ENCODE measurements at places on chromosomes 7 and 10.

DNA sequence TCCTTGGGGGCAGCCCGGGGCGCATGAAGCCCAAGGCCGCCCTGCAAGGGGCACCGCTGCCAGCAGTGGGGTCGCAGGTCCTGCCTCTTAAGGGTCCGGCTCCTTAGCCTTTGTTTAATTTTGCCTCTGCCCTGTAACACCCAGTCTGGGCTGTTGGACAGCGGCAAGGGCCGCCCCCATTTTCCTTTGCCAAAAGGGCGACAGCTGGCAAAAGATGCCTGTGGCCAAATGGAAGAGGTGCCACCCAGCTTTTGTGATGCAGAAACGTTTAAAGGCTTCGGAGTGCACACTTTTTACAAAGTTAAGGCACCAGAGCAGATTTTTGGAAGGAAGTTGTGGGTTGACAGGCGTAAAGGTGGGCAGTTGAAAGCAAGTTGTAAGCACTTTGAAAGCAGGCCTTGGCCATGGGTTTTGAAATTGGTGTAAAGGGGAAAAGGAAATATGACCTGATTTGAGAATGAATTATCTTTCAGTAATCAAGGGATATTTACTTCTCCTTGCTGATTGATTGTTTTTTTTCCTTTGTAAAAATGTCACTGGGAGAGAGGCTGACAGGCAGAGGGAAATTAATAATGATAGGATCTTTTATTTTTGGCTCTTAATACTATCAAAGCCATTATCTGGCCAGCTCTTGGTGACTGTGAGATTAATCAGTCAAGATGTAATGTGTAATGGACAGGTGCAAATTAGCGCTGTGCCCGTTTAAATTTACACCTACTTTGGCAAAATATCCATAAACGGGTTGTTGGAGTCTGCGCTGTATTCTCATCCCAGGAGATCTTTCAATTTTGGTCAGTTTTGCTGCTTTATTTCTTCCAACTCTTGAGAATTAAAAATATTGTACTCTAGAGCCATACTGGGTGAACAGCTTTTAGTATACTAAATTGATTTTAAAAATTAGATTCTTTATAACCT, 1.2 kb downstream of the CASD1 start:
- DNase-seq = peak; percentile 12

GRCh38 chr10:103502849-103503660, 9.6 kb downstream of the NEURL1 start:
- DNase-seq = no peak

- DNase-seq = no peak
Observed at GRCh38 chr10:7512487-7512886, 101.7 kb upstream of the SFMBT2 start.

DNA sequence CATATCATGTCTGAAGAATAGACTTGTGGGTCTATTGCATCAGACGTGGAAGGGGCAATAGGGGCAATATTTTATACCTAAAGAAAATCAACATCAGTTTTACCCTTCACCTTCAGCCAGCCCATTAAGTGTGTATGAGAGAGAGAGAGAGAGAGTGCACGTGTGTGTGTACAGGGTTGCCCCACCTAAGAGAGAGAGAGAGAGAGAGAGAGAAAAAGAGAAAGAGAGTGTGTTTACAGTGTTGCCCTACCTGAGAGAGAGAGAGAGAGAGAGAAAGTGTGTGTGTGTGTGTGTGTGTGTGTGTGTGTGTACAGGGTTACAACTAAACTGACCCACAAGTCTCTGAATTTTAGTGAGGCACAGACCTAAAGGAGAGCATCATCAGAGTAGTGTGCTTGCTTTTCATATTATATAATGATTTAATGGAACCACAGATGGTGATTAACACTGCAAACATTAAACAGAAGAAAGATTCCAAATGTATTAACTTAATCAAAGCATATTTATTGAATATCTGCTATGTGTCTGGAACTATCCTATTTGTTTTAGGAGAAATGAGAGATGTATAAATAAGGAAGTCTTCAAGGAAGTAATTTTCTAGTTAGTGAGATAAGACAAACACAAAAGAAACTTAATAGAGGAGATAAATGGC, 66.8 kb downstream of the CD36 start:
- no peak for DNase-seq

- no peak for DNase-seq
Observed at GRCh38 chr10:117140525-117140902, 2.4 kb upstream of the VAX1 start.

DNA sequence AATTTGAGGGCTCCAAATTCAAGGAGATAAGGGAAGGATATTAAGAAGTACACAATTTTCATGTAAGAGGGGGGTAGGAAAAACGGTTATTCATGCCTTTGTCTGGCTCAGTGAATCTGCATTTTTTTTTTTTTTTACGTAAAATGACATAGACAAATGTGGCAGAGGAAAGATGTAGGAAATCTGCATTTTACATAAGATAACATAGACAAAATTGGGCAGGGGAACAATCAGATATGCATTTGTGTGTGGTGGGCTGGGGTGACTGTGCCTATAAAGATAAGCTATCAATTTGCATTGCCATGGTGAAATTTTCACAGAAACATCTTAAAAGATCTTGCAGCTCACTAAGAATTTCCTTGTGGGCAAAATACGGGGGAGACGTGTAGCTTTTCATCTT, 92.7 kb upstream of the GPR141 start:
- no peak for DNase-seq

- no peak for DNase-seq
Observed at GRCh38 chr7:55065511-55066229, 46.9 kb downstream of the EGFR start.

DNA sequence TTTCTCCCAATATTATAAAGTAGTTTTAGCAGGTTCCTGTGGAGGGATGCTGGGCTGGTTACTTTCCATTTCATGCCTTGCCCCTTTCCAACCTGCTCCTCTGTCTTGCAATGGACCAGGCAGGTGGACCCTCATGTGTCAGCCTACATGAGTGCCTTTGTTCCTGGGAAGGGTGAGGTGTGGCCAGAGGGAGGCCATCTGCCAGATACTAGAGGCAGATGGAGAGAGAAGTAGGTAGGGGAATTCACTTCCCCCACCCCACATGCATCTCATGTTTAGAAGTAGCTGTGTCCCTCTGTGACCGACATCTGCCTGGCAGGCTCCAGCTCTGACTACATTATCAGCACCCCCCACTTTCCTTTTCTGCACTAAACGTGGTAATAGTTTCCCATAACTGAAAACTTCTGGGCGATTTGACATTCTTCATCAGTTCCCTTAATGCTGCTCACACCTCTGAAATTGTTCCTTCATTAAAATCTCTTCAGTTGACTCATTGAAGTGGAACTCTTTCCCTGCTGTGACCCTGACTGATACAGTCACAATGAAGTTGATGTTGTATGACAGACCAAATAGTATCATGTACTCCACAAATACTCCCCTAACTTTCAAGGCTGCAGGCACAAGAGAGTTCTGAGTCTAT, 396.3 kb upstream of the FZD8 start:
- no peak for DNase-seq

DNA sequence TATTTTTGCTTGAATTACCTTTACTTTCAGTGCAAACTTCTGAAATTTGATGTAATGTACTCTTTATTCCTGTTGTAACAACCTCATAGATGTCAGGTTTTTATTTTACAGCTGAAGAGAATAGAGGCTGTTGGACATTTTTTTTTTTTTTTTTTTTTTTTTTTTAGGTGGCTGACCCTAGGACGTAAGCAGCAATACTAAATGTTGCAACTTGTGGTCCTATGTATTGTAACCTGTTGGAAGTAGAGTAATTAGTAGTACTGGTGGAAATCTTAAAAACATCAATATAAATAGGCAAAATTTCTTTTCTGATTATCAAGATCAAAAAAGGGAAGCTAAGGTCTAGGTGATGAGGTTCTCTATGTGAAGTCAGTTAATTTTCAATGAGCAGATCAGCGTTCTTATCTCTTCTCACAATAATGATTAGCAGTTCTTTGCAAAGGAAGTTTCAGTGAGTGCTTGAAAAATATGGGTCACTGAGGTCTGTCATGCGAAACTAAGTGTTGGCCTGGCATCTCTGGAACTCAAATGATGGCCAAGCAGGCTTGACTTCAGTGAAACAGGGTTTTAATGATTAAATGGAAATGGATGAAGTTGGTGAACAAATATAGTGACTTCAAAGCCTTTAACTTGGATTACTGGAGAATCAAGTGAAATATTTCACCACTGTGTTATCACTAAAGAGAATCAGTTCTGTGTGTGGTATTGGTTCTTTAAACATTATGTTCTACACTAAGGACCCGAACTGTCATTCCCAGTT, 42.7 kb downstream of the BICC1 start:
- no peak for DNase-seq

- DNase-seq = no peak
Observed at GRCh38 chr10:118882741-118883140, 128.0 kb upstream of the CACUL1 start.

DNA sequence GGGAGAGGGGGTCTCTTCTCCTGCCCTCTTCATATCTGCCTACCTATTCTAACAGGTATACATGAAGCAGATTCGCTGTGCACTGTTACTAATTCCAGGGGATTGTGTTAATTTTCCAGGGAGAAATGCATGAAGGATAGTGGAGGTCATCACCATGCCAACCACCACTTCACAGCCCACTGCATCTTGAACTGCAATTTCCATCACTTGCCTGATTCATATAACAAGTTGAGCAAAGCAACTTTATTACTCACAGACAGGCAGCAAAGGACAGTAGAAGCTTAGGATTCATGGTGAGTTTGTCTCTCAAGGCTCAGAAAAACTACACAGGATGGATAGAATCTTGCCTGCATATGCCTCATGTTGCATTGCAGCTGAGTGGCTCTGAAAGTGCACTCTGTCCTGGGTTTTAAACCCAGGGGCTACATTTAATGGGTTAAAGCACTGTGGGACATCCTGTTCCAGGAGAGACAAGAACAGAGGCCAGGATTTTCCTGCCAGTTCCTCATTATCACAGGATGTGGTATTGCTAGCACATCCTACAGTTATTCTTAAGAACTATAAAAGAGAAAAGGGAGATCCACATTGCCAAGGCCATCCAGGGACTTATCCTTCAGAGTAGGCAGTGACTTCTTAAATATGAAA, 136.9 kb upstream of the PRSS1 start:
- DNase-seq = no peak

DNA sequence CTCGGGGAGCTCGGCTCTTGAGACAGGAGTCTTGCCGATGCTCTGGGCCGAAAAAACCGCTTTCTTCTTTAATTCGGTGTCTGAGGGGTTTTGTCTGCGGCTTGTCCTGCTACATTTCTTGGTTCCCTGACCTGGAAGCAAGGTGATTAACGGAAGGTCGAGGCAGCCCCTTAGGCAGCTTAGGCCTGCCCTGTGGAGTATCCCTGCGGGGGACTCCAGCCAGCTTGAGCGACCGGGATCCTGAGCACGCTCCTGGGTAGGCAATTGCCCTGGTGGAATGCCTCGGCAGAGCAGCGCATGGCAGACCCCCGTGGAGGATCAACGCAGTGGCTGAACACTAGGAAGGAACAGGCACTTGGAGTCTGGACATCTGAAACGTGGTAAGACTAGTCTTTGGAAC, 30.5 kb upstream of the GHITM start:
- DNase-seq = no peak

DNA sequence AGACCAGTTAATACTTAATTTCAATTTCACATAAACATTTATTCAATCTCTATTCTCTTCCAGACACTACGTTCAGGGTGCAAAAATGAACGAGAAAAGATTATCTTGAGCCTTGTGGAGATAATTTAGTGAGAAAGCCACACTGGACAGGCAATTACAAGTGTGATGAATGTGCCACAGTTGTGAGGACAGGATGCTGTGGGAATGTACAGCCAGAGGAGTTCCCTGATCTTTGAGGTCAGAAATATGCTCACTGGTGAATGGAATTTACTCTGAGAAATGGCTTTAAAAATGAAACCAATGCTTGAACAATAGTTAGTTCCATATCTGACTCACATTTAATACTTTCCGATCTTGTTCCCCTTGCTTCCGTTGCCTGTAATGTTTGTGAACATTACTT, 864.8 kb downstream of the GATA3 start:
- no peak for DNase-seq

- no peak for DNase-seq
Observed at GRCh38 chr10:112295853-112296830, 12.9 kb downstream of the TECTB start.

DNA sequence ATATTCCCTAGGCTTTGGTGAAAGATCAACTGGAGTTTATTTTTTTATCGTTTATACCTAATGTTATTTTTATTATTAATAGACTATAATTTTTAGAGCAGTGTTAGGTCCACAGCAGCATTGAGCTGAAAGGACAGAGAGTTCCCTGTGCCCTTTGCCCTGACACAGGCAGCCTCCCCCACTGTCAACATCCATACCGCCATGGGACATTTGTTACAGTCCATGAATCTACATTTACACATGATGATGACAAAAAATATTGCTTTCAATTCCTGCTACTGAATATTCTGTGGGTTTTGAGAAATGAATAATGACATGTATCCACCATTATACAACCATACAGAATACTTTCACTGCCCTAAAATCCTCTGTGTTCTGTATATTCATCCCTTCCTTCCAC, 1297.5 kb upstream of the SORCS1 start:
- DNase-seq = no peak

DNA sequence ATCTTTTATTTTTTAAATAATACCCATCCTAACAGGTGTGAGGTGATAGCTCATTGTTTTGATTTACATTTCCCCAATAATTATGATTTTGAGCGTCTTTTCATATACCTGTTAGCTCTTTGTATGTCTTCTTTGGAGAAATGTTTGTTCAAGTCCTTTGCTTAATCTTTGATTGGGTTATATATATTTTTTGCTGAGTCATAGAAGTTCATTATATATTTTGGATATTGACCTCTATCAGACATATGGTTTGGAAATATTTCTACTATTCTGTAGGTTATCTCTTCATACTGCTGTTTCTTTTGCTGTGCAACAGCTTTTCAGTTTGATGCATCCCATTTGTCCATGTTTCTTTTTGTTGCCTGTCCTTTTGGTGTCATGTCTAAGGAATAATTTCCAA, 23.6 kb upstream of the HYAL4 start:
- DNase-seq = no peak

- DNase-seq = no peak
Observed at GRCh38 chr7:77327067-77327931, 88.8 kb downstream of the GSAP start.

DNA sequence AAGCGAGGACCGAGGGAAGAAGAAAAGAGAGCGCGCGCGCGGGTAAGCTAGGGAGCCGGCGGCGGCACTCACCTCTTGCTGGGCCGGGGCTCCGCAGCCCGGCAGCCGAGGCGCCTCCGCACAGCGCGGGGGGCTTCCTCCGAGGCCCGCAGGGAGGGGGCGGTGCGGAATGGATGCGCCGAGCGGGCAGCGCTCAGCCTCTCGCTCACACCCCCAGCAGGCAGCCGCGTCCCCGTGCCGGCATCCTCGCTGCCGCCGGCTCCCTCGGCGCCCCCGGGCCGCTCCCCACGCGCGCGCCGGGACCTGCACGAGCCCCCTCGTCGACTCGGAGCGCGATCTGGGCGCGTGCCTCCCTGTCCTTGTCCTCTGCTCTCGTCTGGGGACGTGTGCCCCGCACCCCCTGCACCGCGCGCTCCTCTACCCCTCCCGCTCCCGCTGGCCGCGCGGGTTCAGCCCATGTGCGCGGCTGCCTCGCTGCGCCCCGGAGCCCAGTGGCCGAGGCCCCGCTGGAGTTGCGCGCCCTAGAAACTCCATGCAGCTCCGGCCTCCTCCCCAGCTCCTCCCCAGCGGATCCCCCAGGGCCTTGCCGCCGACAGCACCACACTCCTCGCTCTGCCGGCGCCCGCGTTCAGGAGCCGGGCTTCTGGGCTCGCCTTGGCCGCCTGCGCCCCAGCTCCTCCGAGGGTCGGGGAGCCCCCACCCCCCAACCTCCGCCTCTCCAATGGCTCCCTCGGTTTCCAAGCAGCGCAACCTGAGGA, 75.3 kb downstream of the CALN1 start:
- no peak for DNase-seq

All from GM04504 (cell line).